Astrocyte of the hippocampus (primary cell): ENCODE measurements at places on chromosomes 3 and 15.

DNA sequence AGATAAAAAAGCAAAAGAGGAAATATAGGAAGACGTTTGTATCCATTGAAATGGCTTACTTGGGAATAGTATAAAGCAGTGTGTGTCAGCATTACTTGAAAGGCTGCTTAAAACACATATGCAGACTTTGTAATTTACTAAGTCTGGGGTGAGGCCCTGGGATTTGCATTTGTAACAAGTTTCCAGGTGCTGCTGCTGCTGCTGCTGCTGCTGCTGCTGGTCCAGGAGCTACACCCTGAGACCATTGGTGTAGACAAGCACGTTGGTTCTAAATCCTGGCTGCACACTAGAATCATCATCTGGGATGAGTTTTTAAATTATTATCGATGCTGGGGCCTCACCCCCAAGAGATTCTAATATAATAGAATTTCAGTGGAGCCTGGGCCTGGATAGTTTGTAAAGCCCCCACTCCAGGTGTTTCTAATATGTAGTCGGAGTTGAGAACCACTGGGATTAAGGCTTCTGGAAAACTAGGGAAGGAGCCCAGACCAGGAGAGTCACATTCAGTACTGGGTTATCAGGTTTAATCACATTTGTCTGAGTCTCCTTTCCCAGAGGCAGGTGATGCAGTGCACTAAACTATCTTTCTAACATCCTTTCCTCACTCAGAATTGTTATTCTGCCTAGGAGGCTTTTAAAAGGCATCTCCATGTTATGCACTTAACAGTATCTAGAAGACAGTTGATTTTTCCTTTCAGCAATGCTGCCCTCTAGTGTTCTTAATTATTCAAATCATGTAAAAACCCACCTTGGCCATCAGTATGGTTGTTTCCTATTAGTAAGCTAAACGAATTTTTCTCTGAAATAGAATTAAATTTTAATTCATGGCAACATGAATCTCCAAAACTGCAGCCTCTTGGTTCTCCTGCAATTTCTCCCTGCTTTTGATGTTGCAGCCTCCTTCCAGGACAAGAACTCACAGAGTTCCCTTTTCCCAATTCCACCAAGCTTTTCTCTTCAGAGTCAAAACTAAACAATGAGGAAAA is 45.4 kb downstream of the SSR3 start:
- DNase-seq: peak; percentile 73

- DNase-seq: peak; percentile 73
These were observed 107.9 kb downstream of the ATG7 start for GRCh38 chr3:11379824-11380701.

DNA sequence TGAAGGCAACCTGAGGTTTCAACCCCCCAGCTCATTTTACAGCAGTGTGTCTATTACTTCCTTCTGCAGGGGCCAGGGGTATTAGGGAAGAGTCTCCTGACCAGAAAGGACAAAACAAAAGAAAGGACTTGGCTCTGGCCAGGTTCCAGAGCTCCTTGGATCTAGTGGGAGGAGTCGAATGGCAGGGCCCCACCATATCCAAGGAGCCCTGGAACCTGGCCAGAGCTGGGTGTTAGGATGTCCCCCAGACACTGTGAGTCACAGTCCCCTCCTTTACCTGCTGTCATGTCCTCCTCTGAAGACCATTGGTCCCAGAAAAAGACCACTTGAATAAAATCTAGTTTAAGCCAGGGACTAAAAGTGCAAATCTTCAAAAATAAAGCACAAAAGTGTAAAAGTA is 113.2 kb downstream of the EEFSEC start:
- no peak for DNase-seq

DNA sequence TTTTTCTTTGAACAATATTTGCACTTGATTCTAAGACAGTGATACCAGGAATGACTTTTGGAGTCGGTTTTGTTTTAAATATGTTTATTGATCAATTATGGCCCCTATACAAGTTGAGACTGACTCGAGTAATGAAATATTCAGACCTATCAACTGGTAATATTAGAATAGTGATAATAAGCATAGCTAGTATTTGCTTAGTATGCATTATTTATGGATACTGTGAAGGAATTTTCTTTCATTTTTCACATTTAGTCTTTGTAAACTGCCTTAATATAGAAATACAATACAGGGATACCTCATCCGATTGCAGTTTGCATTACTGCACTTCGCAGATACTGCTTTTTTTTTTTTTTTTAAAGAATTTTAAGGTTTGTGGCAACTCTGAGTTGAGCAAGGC is 107.9 kb downstream of the CNTN4 start:
- DNase-seq: no peak

GRCh38 chr3:67653425-67654098 is 850 bp downstream of the SUCLG2 start:
- no peak for DNase-seq

- peak; percentile 60 for DNase-seq
These were observed at the start of the genes FOXL2 and FOXL2NB for GRCh38 chr3:138946663-138947494. TSS of gene FOXL2 (minus strand) at chr3:138947137. CDS start at chr3:138946722, 415 bp downstream. TSS of gene FOXL2NB (plus strand) at chr3:138947217. CDS start at chr3:138947365, 148 bp downstream.

DNA sequence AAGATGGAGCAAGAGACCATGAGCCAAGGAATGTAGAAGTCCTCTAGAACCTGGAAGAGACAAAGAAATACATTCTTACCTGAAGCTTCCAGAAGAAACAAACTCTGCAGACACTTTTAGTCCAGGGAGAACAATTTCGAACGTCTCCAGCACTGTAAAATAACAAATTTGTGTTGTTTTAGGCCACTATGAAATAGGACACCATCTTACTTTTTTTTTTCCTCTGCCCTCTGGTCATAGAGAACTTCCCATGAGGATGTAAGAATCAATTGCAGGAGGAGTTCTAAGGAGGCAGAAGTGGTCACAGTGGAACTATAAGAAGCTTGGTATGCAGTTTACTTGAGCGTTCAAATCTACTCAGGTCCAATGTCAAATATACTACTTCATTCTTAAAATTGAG is 1295.9 kb downstream of the ZPLD1 start:
- DNase-seq: no peak

GRCh38 chr3:190886945-190887344 is 24.5 kb upstream of the GMNC start:
- DNase-seq: no peak

DNA sequence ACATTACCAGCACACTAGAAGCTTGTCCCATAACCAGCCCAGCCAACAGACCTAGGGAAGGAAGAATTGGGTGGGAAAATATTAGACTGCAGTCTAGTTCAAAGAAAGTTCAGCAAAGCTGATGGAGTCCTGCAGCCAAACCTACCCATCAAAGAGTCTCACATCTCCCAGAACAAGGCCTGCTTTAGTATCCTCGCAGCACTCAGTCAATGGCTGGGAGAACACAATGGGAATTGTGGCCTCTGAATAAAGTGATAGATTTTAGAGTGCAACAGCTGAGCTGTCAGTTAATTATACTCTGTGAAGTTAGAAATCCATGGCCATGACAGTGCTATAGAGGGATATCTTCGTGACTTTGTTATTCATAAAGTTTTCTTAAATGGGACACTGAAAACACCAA is 207.2 kb upstream of the NAALADL2 start:
- DNase-seq: no peak

DNA sequence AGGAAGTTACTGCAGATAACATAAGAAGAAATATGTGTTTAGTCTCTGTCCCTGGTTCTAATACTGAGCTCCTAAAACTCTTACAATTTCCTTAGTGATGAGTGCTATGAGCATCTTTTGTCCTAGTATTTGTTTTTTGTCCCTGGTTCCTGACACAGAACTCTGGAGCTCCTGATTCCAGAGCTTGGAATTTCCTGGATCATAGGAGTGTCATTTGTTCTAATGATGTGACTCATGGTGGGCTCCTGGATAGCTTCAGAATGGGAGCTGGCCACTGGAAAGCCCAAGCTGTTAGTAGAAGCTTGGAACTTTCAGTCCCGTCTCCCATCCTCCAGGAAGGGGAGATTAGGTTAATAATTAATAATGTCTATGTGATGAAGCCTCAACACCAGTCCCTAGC is 98.2 kb downstream of the CNTN6 start:
- DNase-seq: peak; percentile 20

DNA sequence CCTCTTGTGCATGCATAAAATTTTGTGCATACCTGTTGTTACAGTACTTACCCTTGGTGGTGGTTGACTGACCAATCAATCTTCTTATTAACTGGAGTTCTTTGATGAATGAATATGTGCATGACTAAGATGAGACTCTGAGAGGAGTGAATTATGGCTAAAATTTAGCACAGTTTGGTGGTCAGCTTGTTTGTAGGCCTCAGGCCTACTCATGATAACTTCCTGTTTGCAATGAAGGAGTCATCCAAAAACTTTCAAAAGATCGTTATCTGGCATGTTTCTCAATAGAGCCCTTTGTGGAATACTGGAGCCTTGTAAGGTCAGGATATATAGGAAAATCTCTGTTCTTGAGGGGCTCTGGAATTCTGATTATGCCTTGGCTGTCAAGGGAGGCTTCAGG is 66.5 kb downstream of the LEKR1 start:
- DNase-seq: peak; percentile 13

DNA sequence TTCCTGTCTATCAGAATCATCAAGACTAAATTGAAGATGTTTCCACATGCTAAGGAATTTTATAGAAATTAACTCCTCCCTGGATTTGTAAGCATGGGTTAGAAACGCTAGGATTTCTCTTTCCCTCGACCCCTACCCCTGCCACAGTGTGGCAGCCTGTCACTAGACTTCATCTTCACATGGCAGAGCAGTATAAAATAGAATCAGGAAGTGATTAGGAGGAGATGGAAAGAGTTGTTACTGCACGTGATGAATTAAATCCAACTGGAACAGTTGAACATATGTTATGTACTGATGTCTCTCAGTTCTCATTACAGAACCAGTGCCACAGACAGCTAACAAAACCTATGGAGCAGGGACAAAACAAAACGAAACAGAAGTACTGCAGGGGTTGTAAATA is 130.0 kb upstream of the BNIP2 start:
- DNase-seq: no peak

DNA sequence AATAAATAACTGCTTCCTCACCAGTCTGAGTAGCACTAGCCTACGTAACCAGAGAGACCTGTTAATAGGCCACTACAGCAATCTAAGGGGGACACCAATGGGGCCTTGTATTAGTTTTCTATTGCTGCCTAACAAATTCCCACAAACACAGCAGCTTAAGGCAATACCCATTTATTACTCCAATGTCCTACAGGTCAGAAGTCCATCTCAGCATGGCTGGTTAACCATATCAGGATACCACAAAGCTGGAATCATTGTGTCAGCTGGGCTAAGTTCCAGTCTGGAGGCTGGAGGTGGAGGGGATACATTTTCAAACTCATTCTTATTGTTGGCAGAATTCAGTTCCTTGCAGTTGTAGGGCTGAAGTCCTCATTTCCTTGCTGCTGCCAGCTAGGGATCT is 331.9 kb downstream of the ULK4 start:
- DNase-seq: peak; percentile 66

- peak; percentile 94 for DNase-seq
These were observed 37.9 kb downstream of the LIPC start for GRCh38 chr15:58469432-58470353.

DNA sequence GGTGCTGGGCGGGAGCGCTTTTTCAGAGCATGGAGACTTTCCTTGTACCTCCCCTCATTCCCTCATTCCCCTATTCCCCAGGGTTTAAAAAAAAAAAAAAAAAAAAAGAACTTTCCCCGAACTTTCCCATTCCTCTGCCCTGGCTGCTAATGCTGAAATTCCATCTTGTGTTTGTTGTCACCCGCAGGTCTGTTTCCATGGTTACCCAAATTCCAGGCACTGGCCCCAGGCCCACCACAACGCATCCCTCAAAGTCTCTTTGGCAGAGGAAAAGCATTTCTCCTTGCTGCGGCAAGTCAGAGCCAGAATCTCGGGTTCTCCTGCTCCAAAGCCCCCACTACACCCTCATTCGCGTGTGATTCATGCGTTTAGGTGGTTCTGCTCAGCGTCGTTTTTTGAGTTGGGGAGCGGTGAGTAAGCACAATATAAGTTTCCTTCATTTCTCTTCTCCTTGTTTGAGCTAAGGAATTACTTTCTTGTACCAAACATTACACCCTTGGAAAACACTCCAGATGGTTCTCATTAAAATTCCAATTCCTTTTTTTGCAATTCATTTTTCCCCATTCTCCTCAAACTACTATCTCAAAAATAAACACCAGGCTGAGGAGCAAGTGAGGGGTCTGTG is 21.6 kb downstream of the ANAPC13 start:
- peak; percentile 99 for DNase-seq

DNA sequence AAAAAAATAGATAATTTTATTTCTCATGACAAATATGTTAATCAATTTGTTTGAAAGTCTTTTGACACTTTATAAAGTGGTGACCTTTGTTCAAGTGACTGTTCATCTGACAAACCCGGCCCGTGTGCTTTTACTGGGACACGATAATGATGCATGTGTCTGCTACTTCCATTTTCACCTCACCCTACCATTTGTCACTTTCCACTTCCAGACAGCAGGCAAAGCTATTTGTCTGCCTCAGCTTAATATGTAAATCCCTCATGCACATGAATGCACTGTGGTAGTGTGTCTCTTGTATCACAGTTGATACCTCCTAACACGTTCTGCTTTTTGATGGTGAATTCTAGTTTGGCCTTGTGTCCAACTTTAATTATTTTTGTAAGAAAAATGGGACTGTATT is 204.3 kb downstream of the BBX start:
- no peak for DNase-seq

DNA sequence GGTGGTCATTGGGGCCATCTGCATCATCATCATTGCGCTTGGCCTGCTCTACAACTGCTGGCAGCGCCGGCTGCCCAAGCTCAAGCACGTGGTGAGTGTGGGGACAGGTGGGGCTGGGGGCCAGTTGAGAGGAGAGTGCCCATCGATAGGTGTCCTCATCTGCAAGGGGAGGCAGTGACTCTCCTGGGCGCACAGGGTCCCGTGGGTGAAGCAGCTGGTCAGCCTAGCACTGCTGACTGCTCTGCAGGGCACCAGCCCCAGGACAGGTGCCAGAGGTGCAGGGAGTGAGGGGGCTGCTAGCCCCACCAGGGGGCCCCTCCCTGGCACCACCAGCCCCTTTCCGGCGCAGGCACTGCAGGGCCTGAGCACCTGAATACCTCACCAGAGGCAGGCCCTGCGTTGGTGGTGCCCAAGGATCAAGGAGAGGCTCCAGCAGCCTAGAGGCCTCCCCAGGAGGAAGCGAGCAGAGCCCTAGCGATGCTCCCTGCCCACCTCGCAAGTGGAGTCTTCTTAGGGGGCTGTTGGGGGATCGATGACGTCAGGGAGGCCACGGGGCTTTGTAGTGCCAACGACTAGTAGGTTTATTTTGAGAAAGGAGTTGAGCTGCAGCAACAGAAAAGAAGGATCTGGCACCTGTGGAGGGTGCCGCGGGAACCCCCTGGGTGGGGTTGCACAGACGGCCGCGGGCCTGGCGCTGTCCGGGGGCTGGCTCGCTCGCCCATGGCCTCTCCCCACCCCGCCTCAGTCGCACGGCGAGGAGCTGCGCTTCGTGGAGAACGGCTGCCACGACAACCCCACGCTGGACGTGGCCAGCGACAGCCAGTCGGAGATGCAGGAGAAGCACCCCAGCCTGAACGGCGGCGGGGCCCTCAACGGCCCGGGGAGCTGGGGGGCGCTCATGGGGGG is 976 bp upstream of the ABTB1 start:
- DNase-seq: peak; percentile 33

DNA sequence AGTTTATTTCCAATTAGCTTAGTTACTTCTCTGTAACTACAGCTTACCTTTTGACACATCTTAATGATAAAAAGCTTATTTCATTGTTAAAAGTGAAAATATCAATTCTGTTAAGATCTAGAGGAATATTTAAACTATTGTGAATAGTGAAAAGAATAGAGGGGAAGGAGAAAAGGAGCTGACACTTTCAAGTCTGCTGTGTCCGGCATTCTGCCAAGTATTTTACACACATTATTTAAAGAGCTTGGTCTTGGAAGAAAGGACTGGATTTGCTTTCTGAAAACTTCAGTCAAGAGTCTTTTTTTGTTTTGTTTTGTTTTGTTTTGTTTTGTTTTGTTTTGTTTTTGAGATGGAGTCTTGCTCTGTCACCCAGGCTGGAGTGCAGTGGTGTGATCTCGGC is 34.8 kb downstream of the CCDC80 start:
- DNase-seq: peak; percentile 52
